ENCODE measurements at places on chromosomes 16 and 17.

GRCh38 chr16:55014022-55014421 is 83.4 kb downstream of the IRX5 start:
- no peak for DNase-seq

GRCh38 chr17:41957031-41957868 is 9.3 kb upstream of the CNP start:
- DNase-seq, result no peak

DNA sequence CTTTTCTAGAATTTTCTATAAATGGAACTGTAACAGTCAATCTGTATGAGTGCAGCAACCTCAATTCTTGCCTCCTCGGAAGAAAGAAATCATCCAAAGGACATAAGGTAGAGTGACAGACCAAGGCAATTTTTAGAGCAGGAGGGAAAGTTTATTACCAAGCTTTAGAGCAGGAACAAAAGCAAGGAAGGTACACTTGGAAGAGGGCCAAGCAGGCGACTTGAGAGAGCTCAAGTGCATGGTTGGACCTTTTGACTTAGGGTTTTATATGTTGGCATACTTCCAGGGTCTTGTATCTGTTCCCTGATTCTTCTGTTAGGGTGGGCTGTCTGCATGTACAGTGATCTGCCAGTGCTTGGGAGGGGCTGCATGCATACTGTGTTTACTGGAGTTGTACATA is 50.3 kb downstream of the SCNN1G start:
- DNase-seq, result no peak

GRCh38 chr17:70373369-70373768 is 204.0 kb downstream of the KCNJ2 start:
- DNase-seq, result no peak

GRCh38 chr16:50889746-50890145 is 147.9 kb downstream of the CYLD start:
- DNase-seq, result no peak

GRCh38 chr16:48537275-48537674 is 72.7 kb downstream of the N4BP1 start:
- no peak for DNase-seq

GRCh38 chr17:7217113-7217987 is 2.3 kb downstream of the DLG4 start:
- no peak for DNase-seq

- DNase-seq, result no peak
Measured at GRCh38 chr17:7486181-7486580, 2.0 kb downstream of the POLR2A start.

DNA sequence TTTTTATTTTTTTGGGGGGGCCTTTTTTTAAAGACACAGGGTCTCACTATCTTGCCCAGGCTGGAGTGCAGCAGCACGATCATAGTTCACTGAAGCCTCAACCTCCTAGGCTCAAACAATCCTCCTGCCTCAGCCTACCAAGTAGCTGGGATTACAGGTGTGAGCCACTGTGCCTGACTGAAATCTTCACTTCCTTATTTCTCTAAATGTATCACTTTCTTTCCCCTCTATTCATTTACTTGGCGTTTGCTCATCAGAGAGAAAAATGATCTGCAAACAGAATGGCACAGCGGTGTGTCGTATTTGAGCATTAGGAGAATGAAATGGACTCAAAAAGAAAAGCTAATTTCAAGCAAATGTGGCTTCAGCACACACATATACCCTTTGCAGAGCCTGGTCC is 44.3 kb upstream of the CDH5 start:
- no peak for DNase-seq

DNA sequence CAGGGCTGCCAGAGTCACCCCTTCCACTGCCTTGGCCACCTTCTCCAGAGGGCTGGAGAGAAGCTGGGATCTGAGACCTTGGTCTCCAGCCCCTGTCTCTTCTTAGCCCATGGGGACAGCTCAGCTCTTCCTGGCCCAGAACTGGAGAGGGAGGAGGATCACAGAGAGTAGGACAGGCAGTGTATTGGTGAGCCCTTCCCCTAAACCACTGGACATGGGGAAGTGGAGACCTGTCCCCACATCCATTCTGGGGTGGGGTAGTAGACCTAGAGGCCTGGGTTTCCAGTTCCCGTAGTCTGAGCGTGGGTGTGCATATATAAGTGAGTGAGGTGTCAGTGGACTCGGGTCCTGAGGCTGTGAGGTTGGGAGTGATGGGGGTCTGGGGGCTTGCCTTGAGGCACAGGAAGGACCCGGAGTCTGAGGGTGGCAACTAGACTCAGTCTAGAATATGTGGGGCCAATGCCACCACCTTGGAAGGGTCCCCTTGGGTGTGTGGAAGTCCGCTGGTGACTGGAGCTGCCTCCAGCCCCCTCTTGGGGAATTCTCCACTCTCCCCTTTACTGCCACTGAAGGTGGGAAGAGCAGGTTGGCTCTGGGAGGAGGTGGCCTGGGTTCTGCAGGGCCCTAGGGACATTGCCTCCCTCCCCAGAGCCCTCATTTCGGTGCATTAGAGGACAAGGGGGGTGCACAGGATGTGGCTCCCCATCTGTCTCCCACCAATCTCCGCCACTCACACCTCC is 19.9 kb downstream of the GJD3 start:
- no peak for DNase-seq

DNA sequence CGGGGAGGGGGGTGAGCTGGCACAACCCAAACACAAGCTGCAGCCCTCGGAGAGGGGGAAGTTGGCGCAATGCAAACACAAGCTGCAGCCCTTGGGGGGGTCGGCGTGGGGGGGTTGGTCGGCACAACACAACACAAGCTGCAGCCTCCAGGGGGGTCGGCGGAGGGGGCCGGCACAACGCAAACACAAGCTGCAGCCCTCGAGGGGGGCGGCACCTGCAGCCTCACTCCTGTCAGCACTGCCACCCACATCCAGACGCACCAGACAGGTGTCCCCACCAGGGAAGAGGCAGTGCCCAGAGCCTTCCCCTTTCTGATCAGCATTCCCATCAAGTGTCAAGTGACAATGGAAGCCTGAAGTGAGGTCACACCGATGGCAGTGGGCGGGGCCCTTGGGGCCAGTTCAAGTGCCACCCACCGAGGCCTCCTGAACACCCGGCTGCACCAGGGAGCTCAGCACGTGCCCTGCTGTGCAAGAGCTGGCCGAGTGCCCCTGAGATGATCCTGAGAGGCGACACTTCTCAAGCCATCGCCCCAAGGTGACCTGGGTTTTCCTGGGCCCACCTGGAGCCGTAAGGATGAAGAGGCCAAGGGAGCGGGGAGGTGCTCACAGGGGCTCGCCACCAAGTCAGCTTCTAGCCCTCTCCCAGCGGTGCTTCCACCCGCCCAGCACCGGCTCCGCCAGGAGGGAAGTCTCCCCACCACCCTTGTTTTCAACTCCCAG is 59.3 kb downstream of the KLHDC4 start:
- no peak for DNase-seq

DNA sequence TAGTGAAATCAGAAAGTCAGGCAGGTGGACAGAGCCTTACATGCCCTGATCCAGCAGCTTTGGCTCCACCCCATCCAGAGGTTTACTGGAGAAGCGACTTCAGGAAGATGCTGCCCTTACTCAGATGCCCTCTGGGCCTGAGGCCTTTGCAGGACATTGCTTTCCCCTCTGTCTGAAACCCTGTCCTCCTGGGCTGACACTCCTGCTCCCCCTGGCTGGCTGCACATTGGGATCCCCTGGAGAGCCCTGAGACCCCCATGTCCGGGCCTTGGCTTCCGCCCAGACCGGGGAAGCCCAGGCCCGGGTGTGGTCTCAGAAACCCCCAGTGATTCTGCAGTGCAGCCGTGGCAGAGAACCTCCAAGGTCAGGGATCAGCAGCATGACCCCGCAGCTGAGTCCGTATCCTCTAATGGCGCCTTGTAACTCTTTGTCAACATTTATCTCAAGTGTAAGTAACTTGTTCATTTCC is 36.6 kb downstream of the BCO1 start:
- no peak for DNase-seq

GRCh38 chr16:5066511-5066910 is 755 bp upstream of the C16orf89 start:
- DNase-seq, result no peak

DNA sequence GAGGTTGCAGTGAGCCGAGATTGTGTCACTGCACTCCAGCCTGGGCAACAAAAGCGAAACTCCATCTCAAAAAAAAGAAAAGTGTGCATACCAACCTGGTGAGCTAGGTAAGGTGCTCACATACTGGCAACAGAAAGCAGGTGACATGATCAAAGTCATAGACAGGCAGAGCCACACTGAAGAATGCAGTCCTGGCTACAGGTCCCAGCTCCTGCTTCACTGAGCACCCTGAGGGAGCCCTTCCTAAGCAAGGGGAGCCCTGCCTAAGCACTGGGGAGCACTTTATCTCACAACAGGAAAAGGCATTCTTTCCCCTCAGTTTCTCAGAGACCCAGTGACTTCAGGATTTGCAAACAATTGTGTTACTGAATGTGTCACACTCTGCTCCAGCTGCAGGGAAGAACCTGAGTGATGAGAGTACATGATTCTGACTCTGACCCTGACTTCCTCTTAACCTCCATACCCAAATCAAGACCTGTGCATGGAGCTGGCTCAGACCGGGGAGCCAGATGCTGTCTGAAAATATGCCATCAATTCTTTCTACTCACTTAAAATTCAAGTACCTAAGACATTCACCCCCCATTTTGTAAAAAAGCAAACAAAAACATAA is 40.5 kb downstream of the ANKRD11 start:
- DNase-seq, result no peak

DNA sequence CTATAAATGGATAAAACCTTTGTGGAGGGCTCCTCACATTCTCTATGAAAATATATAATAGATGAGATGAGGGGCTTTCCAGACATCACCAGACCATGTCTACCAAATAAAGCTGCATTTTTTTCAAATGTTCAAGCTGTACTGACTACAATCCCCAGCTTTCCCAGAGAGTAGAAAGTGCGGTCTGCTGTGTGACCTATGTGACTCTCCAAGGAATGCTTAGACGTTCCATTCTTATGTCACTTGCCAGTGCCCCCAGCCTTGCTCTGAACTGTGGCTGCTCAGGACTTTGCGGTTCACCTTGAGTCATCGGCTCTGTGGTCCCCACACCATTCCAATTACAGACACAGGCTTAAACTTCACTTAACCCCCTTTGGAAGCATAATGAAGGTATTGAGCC is 47.8 kb upstream of the SCNN1B start:
- no peak for DNase-seq

DNA sequence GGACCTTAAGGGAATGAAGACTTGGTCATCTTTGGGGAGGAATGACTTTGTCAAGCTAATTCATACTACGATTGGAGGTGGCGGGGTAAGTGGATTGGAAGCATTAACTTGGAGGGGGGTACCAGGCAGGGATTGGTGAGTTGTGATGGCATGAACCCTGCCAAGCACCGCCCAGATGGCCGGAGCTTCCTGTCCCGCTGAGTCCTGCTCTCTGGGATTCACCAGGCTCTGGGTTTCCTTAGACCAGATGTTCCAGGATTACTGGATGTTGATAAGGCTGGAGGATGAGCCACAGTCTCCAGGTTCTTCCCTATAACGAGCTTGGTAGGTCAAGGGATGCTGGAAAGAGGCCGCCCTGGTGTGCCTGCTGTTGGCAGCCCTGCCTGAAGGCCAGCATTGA is 154.9 kb downstream of the SDK2 start:
- DNase-seq, result no peak

DNA sequence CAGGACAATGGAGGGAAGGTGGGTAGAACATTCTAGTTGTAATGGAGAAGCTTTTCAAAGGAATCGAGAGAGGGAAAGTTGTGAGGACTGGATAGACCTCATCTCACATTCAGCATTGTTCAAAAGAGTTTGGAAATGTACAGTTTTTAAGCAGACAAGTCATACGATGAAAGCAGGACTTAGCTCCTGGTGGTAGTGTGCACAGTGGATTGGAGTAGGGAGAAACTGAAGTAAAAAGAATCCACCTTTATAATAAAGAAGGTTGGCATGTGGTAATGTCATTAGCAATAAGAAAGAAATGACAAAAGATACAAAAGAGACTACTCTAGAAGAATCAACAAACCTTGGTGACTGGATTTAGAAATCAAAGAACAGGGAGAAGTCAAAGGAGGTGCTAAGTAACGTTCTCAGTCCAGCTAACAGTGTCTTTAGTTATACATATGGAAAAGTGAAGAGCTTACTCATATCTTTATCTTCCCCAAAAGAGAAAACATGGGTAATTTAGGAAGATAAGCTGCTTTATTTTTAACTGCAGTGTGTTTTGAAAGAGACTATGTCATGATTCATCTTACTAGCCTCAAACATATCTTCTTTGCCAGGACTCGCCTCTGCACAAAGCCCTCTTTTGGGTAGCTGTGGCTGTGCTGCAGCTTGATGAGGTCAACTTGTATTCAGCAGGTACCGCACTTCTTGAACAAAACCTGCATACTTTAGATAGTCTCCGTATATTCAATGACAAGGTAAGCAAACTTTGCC is 18.7 kb upstream of the EVI2A start:
- no peak for DNase-seq

GRCh38 chr17:6654841-6655731 is 3.5 kb downstream of the C17orf100 start:
- DNase-seq, result no peak

GRCh38 chr17:50117202-50118051 is 12.5 kb downstream of the SAMD14 start:
- peak; percentile 65 for DNase-seq

GRCh38 chr16:65829076-65829475 is 537.4 kb upstream of the CDH5 start:
- no peak for DNase-seq

DNA sequence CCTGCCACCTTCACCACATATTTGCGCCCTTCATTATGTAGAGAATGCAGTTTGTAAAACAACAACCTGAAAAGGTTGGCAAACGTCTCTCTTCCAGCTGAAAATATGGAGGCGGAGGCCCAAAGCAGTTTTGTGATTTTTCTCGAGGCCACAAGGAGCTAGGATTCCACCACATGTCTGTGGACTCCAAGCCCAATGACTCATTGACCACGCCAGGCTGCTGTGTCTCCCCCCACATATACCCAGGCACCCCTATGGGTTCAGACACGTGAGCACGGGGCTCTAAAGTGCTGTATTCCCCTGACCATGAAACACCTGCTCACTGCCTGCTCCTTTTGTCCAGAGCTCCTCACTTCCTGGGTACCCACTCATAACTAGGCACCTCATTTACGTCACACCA is 121.4 kb upstream of the CDH5 start:
- DNase-seq, result no peak

DNA sequence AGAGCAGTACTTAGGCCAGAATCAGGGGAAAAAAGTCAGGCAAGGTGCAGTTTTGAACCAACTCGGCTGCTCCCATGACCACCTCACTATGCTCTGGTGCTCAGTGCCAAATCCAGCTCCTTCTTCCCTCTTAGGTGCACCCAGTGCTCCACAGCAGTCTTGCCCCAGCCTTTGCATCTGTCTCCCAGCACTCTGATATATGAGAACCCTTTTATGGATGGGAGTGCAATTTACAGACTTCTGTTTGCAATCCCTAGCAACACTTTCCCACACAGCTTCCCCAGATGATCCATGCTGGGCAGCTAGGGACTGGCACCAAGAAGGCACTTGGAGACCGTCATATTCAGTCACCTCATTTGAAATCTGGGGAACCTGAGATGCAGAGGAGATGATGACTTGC is 267.9 kb upstream of the CCL2 start:
- no peak for DNase-seq

DNA sequence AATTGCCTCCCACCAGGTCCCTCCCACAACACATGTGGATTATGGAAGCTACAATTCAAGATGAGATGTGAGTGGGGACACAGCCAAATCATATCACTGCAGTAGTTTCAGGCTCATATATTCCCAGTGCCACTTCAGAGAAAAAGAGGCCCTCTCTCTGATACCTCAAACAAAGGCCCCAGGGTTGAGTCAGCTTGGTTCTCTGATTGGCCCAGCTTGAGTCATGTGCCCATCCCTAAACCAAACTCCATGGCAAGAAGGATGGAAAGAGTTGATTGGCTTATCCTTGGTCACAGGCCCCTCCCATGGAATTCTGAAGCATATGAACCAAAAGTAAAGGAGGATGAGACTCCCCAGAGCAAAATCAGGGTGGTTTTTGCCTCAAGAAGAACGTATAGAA is 75.9 kb upstream of the IRX6 start:
- DNase-seq, result no peak

All from activated CD4-positive, alpha-beta T cell treated with anti-CD3 and anti-CD28 coated beads, Interleukin-2, Interleukin-6, amounts not matched to agents 100 ng/mL and 50 ng/mL, durations not matched to agents 16 hours and 8 hours (primary cell).